ENCODE measurements at places on chromosomes 12 and 14.

DNA sequence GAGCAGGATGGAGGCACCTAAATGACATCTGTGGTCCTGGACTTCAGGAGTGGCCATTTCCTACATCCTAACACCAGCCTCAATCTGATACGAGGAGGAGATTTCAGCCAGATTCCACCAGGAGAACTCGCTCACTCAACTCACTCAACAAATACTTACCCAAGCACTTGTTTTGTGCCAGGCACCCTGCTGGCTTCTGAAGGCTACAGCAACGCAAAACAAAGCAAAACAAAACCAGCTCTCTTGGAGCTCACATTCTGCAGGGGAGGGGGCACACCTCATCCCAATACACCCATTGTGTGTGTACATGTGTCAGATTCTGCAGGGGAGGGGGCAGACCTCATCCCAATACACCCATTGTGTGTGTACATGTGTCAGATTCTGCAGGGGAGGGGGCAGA, 144.8 kb downstream of the PIWIL1 start:
- peak; percentile 2 for DNase-seq

DNA sequence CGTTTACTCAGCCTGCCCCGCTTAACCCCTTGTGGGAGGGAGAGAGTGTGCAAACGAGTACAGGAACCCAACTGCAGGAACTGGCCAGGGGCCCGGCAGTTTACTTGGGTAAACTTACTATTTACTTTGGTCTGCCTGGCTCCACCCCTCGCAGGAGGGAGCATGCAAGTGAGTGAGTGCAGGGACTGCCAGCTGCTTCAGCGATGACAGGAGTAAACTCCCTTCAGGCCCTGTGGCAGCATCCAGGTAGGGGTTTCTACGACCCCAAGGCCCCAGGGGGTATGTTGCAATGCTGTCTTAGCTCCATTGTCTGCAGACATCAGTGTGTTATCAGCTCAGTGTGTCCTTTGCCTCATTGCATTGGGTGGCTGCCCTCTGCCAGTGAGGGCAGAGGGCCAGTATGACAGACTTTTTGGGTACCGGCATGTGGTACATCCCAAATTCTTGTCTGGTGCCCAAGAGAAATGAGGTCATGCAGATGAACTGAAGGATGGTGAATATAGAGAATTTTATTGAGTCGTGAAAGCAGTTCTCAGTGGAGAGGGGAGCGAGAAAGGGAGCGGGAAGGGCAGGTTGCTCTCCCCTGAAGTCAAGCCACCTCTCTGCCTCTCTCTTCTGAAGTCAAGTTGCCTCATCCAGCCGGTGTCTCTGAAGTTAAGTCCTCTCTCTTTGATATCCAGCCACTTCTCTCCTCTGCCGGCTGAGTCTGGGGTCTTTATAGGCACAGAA, 181.8 kb downstream of the FUT8 start:
- peak; percentile 61 for DNase-seq

DNA sequence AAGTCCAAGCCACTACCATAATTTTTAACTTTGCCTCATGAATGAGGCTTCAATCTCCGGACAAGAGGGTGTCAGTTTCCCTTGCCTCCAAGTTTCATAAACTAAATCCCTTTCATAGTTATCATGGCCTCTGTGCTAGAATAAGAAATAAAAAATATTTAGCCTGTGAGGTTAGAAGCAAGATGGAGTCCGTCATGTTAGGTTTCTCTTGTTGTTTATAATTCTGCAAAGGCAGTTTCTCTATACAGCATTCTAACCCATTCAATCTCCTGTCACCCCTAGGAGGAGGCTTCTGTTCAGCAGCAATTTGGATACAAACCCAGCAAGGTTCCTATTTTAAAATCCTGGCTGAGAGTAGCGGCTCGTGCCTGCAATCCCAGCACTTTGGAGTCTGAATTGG, 15.8 kb upstream of the RAN start:
- no peak for DNase-seq

- DNase-seq: no peak
These were observed 1.6 kb downstream of the ACSS3 start for GRCh38 chr12:81079280-81080076.

GRCh38 chr12:130083002-130083401, 79.3 kb upstream of the FZD10 start:
- no peak for DNase-seq

GRCh38 chr14:33134162-33134561, 195.5 kb downstream of the NPAS3 start:
- no peak for DNase-seq

DNA sequence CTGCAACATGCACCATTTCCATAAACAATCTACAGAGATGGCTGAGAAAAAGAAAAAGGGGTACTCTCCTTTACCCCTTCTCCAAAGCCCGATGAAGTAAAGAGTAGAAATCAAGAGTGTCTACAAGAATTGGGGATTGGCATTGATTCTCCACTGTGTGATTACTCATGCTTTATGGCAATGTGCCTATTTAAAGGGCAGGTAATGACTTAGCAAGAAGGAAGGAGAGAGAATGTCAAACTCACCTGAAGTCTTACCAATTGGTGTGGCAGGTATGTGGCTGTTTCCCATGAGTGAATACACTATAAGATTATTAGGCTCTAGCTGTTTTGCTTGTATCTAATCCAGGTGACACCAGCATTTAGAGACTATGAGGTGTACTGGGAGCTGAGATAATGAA, 275.3 kb downstream of the CCER1 start:
- DNase-seq: peak; percentile 33

DNA sequence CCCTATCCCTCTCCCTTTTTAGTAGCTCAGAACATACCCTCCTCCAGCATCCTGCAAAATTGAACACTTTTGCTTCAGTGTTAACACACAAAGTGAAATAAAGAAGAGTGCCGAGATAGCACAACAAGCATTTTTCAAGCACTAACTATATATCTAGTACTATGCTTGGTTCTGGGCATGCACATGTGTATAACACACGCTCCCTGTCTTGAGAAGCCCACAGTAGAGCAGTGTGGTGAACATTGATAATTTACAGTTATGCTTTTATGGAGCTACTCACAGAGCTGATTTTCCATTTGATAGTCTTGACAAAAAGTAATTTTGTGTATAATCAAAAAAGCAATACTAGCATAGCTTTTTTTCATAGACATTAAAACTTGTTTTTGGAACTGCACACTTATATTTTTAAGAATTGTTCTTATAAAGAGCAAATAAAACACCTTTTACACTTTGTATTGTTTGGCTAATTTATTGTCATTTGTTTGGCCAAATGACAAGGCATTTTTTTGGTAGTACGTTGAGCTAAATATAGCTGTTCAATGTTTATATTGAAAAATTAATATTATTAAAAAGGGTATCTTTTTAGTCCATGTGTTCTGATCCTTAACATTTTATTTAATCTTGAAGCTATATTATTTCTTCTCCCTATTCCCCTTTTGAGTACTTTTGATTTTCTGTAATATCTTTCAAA, 39.7 kb downstream of the LEMD3 start:
- no peak for DNase-seq

DNA sequence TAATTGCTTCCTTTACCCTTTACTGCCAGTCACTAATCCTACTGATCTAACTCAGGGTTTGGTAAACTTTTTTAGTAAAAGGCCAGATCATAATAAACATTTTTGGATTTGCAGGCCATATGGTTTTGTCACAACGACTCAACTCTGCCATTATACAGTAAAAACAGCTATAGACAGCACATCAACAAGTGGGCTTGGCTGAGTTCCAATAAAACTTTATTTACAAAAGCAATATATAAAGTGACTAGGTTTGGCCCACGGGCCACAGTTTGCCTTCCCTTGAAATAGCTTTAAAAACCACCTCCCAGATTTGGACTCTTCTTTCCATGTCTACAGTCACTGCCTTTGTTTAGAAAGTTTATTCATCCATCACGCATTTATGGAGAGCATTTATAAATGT, 146.9 kb downstream of the NTF3 start:
- DNase-seq: no peak

- no peak for DNase-seq
These were observed 24.3 kb downstream of the TSPAN9 start for GRCh38 chr12:3101309-3102024.

- peak; percentile 94 for DNase-seq
These were observed 36.6 kb downstream of the TC2N start for GRCh38 chr14:91830777-91831176.

GRCh38 chr14:90483571-90483974, 86.7 kb downstream of the CALM1 start:
- no peak for DNase-seq

DNA sequence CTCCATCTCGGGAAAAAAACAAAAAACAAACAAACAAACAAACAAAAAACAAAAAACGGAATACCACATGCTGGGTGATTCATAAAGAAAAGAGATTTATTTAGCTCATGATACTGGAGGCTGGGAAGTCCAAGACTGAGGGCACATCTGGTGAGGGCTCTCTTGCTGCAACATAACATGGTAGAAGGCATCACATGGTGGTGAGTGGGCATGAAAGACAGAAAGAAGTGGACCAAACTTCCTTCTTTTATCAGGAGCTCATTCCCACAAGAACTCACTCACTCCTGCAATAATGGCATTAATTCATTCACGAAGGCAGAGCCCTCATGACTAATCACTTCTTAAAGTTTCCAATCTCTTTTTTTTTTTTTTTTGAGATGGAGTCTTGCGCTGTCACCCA, 8.0 kb upstream of the LGMN start:
- no peak for DNase-seq

DNA sequence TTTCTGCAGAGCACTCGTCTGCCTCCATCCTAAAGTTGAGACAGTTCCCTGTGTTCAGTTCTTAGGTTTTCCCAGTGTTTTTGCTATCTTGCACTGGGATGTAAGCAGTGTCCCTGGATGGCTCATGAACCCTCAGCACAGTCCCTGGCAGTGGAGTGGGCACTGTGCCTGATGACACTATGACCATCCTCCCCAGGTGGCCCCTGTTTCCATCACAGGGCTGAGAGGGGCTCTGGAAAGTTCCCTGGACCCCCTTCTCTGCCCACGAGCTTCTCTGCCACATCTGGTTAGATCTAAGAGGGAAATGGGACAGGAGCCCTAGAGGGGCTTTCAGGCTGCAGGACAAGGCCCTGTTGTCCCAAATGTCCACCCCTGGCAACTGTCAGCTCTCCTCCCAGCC, 249.8 kb upstream of the SFSWAP start:
- DNase-seq: no peak

- no peak for DNase-seq
These were observed 6.1 kb upstream of the ALDH1L2 start for GRCh38 chr12:105090361-105090760.

GRCh38 chr14:106883218-106883692, 1356.9 kb downstream of the TMEM121 start:
- no peak for DNase-seq

- no peak for DNase-seq
These were observed 41.3 kb downstream of the LTBP2 start for GRCh38 chr14:74570696-74571095.

- no peak for DNase-seq
These were observed 66.7 kb upstream of the EIF5 start for GRCh38 chr14:103267226-103267910.

- no peak for DNase-seq
These were observed 88.8 kb downstream of the CCDC60 start for GRCh38 chr12:119423285-119423684.

DNA sequence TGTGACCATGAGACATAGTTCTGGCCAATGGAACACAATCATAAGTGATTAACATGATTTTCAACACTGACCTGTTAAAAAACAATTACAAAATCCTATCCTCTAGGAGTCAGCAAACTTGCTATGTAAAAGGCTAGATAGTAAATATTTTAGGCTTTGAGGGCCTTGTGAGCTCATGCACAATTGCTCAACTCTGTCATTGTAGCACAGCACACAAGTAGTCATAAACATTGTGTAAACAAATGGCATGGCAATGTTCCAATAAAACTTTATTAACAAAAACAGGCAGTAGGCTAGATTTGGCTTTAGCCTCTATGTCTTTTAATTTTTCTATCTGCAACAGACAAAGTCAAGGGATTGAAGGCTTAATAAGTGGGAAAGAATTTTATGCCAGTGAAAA, 350.7 kb downstream of the C12orf50 start:
- DNase-seq: peak; percentile 23

DNA sequence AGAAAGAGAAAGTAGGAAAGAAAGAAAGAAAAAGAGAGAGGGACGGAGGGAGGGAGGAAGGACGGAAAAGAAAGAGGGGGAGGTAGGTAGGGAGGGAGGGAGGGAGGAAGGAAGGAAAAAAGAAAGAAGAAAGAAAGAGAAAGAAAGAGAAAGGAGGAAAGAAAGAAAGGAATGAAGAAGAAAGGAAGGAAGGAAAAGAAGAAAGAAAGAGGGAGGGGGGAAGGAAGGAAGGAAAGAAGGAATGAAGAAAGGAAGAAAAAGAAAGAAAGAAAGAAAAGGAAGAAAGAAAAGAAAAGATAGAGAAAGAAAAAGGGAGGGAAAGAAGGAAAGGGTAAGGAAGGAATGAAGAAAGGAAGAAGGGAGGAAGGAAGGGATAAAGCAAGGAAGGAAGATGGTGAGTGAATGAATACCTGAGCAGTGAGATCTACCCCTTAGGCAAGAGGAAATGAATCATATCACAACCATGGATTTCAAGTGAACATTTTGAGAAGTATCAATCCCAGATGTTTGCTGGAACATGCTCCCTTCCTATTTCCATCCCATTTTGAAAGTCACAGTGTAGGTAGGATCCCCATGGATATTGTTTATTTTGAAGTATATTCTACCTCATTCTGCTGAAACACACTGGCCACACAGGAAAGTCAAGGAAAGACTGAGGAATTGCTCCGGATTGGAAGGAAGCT, 639.4 kb upstream of the TBX3 start:
- no peak for DNase-seq

- DNase-seq: no peak
These were observed 629.0 kb downstream of the MED13L start for GRCh38 chr12:115648463-115648862.

DNA sequence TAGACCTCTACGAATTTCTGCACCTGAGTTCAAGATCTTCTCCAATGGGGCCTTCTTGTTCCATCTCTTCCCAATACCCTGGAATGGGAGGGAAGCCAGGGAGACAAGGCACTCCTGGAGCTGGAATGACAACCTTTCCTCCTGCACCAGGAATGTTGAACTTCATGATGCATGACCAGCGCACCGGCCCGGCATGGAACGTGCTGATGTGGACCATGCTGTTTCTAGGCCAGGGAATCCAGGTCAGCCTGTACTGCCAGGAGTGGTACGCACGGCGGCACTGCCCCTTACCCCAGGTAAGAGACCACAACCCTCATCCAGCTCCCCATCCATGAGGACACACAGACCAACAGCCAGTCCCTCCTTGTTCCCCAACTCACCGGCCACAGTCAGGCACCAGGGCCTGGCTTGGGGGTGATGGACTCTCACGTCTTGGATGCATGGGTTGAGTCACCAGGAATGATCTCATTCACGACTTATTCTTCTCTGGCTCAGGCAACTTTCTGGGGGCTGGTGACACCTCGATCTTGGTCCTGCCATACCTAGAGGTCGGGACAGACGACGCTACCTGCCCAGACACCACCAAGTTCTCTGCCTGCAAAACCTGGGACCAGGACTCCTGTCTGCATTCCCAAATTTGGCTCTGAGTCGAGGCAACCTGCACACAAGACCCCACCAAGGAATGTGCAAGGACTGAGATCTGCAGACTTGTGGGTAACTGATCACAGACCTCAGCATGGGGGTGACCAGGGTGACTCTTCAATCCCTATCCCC, 20.5 kb downstream of the SOAT2 start:
- no peak for DNase-seq

GRCh38 chr14:87756661-87757060, 236.3 kb downstream of the GALC start:
- no peak for DNase-seq
